ENCODE measurements at places on chromosomes 16 and 17. TPM values are rescaled to one million over a fixed set of nuclear protein-coding genes. Genes with fewer than 3 reads are reported as not detected.

- no peaks in the 10 kb centered on the region for H3K27me3 ChIP-seq
- no peak overlapping the region for H3K27ac ChIP-seq
- peaks cover 16% of the 10 kb centered on the region for H3K4me1 ChIP-seq
- no peak for DNase-seq
Measured at GRCh38 chr16:52496051-52496876, 50.7 kb downstream of the TOX3 start.

Gene EVI2B
- total RNA-seq, result 10.6 TPM

DNA sequence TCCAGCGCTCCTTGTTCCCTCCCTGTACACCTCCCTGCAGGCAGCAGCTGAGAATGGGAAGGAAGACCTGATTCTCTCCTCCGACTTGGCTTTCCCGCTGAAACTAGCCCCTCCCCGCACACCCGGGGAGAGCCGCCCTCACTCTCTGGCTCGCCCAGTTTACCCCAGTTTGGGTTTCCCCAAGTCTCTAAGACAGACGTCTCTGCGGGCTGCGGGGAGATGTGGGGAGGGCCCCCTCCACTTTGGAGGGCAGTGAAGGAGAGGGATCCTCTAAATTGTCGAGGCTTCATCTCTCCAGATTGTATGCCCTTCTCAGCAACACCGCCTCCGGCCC, 797 bp downstream of the GRB7 start:
- peak overlapping the region; percentile 26 for H3K4me3 ChIP-seq
- no peaks in the 10 kb centered on the region for H3K27me3 ChIP-seq
- H3K4me1 ChIP-seq, result peaks cover 12% of the 10 kb centered on the region
- H3K36me3 ChIP-seq, result peaks cover 14% of the 10 kb centered on the region

DNA sequence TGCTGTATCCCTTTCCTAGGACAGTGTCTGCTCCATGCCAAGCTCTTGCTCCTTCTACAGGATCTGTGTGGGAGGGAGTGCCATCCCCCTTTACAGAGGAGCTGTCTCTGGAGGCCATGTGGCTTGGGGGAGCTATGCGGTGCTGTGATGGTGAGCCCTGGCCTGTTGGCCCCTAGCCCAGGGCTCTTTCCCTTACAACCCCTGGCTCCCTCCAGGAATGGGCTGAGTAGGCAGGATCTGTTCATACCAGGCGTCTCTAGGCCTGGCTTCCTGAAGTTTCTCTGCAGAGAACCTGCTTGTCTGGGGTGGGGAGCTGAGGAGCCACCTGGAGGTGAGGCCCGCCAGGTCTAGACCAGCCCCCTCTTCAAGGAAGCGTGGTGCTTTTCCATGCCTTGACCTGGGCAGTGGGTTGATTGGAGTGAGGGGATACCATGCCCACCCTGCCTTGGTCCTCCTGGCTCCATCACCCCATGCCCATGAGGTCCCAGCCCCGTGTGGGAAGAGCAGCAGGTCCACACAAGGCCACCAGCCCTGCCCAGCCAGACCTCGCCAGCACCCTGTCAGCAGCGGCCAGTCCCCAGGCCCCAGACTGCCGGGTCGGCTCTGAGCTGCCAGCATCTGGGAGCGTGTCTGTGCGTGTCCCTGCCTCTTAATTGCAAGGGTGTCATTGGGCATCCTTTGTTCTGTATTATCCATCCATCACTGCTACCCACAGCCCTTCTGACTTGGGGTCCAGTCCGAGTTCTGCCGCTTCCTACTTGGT, 14.7 kb downstream of the LLGL2 start:
- H3K27ac ChIP-seq, result no peak overlapping the region
- H3K36me3 ChIP-seq, result no peaks in the 10 kb centered on the region
- DNase-seq, result no peak
- no peaks in the 10 kb centered on the region for H3K4me1 ChIP-seq
- no peak overlapping the region for H3K4me3 ChIP-seq
- no peaks in the 10 kb centered on the region for H3K27me3 ChIP-seq

GRCh38 chr17:7478276-7479212, 887 bp downstream of the ZBTB4 start:
- H3K27ac ChIP-seq, result peak overlapping the region; percentile 100
- H3K36me3 ChIP-seq, result no peaks in the 10 kb centered on the region
- peak overlapping the region; percentile 84 for H3K4me3 ChIP-seq
- H3K4me1 ChIP-seq, result peaks cover 48% of the 10 kb centered on the region

- H3K36me3 ChIP-seq, result no peaks in the 10 kb centered on the region
- no peak for DNase-seq
- H3K4me3 ChIP-seq, result no peak overlapping the region
- no peaks in the 10 kb centered on the region for H3K4me1 ChIP-seq
- H3K27me3 ChIP-seq, result no peaks in the 10 kb centered on the region
- H3K27ac ChIP-seq, result no peak overlapping the region
Measured at GRCh38 chr17:64564098-64564497, 57.3 kb downstream of the CEP95 start.

DNA sequence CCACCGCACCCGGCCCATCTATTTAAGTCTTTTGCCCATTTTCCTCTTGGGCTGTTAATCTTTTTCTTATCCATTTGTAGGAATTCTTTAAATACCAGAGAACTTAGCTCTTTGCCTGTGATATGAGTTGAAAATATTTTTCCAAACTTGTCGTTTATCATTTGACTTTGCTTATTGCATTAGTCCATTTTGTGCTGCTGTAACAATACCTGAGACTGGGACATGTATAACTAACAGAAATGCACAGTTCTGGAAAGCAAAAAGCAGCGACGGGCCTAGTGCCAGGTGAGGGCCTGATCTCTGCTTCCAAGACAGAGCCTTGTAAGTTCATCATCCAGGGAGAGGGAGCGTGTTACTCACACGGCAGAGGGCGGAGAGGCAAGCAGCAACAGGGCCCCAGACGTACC, 25.6 kb upstream of the BHLHA9 start:
- no peak overlapping the region for H3K27ac ChIP-seq
- DNase-seq, result no peak
- no peak overlapping the region for H3K4me3 ChIP-seq
- no peaks in the 10 kb centered on the region for H3K4me1 ChIP-seq
- no peaks in the 10 kb centered on the region for H3K27me3 ChIP-seq

Gene CHRNE
- total RNA-seq, result not detected

GRCh38 chr16:5215901-5216300, 118.3 kb upstream of the EEF2KMT start:
- H3K27ac ChIP-seq, result no peak overlapping the region
- H3K4me3 ChIP-seq, result no peak overlapping the region
- H3K4me1 ChIP-seq, result no peaks in the 10 kb centered on the region
- no peaks in the 10 kb centered on the region for H3K27me3 ChIP-seq
- no peak for DNase-seq

Gene ELMO3
- 69.0 TPM for total RNA-seq

Gene CEP295NL
- 1.1 TPM for total RNA-seq

DNA sequence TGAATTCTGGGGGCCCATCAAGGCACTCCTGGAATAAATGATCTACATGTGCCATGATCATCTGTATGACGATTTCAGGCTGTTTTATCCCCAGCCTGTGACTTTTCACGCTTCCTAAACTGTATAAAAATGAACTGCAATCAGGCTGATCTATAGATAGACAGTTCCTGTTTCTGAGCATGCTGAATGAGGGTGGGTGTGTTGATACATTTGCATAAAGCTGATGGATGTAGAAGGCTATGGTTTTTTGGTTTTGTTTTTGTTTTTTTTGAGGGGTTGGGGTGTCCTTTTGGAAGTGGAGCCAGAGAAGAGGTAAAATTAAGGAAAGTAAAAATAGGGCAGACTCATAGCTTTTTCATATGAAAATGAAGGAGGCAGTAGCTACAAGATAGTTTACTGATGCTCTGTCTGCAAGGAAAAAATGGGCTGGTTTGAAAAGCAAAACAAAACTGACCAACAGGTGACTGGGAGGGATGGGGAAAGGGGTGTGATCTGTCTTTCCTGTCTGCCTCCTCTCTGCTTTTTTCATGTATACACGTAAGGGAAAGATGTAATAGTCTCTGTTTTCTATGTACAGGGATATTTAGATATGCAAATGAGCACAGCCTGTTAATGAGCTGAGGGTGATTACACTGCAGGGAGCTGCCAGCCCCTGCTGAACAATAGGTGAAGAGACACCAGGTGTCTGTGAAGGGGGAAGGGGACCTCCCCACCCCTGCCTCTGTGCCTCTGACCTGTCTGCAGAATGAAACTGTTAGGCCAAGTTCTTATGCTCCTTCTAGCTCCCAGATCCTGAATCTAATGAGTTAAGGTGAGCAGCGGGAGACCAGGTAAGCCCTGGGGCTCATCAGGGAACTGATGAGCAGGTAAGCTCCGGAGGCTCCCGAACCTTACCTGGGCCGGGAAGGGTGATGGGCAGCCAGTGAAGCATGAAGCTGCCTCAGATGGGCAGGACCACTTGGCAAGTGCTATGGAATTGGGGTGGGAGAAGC, 46.6 kb upstream of the LYRM9 start:
- no peaks in the 10 kb centered on the region for H3K27me3 ChIP-seq
- no peak overlapping the region for H3K27ac ChIP-seq
- H3K4me3 ChIP-seq, result no peak overlapping the region
- H3K4me1 ChIP-seq, result no peaks in the 10 kb centered on the region
- DNase-seq, result no peak
- H3K36me3 ChIP-seq, result no peaks in the 10 kb centered on the region

Gene TP53TG3B
- total RNA-seq, result not detected

DNA sequence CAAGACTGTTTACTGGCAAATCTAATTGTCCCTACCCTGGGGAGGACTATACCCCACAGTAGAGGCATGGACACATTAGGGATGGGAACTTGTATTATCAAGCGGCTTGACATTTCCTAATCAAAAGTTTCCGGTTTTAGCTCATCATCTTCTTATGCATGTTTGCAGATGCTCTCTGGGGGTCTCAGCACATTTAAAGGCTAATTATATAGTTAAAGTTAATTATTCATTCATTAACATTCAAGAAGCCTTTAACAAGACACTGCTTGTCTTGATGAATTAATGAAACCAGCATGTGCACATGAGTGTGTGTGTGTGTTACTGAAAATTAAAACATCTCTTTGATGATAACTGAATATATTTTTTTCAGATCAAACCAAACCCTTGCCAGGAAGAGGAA, 377.1 kb downstream of the GRIN2A start:
- H3K27ac ChIP-seq, result no peak overlapping the region
- H3K36me3 ChIP-seq, result no peaks in the 10 kb centered on the region
- H3K4me1 ChIP-seq, result no peaks in the 10 kb centered on the region
- H3K27me3 ChIP-seq, result no peaks in the 10 kb centered on the region
- DNase-seq, result no peak

Gene P2RX5
- total RNA-seq, result 6.6 TPM

GRCh38 chr17:82051776-82052637, at the start of the genes GPS1 and RFNG:
TSS of gene GPS1 (plus strand) at chr17:82051898. CDS start at chr17:82051932, 34 bp downstream.
TSS of gene RFNG (minus strand) at chr17:82051811. CDS start at chr17:82051766, 45 bp downstream.
- H3K27me3 ChIP-seq, result no peaks in the 10 kb centered on the region
- H3K36me3 ChIP-seq, result no peaks in the 10 kb centered on the region
- H3K27ac ChIP-seq, result peak within 1 kb of the TSS; percentile 67
- peak; percentile 90 for DNase-seq
- peak within 1 kb of the TSS; percentile 94 for H3K4me3 ChIP-seq

Gene C16orf96
- total RNA-seq, result not detected

DNA sequence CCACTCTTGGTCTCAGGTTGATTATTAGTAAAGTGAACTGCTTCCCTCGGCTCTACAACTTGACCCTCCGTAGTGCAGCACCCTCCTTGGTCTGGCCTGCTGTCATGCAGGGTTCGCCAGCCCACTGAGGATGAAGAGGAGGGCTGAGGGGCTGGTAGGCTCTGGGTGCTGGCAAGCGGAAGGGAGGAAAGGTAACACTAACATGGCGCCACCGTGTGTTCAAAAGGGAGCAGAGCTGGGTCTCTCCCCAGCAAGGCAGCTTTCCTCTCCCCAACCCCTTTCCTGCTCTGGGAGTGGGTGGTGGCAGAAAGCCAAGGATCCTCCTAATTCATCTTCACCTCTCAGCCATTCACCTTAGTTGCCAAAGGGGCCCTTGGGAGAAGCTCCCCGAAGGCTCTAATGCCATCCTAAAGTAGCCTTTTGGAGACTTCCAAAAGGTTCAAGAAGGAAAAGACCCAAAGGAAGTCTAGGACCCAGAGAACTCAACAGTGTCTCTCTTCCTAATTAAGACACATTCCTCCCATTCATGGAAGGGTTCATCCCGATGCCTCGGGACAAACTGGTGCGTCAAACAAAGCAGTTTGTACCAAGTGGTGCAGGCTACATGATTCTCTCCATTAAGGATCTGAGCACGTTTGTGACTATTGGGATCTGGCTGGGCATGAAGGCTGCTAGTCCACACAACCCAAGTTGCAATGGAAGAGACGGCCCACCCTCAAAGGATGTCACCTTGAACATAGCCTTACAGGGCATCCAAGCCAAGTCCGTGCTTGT, 90.8 kb upstream of the TOB1 start:
- peaks cover 26% of the 10 kb centered on the region for H3K4me1 ChIP-seq
- H3K4me3 ChIP-seq, result no peak overlapping the region
- H3K27ac ChIP-seq, result peak overlapping the region; percentile 22
- peak; percentile 71 for DNase-seq
